Cardiac muscle cell (in vitro differentiated cells and primary cell): ENCODE measurements at places on chromosomes 2 and 18.

DNA sequence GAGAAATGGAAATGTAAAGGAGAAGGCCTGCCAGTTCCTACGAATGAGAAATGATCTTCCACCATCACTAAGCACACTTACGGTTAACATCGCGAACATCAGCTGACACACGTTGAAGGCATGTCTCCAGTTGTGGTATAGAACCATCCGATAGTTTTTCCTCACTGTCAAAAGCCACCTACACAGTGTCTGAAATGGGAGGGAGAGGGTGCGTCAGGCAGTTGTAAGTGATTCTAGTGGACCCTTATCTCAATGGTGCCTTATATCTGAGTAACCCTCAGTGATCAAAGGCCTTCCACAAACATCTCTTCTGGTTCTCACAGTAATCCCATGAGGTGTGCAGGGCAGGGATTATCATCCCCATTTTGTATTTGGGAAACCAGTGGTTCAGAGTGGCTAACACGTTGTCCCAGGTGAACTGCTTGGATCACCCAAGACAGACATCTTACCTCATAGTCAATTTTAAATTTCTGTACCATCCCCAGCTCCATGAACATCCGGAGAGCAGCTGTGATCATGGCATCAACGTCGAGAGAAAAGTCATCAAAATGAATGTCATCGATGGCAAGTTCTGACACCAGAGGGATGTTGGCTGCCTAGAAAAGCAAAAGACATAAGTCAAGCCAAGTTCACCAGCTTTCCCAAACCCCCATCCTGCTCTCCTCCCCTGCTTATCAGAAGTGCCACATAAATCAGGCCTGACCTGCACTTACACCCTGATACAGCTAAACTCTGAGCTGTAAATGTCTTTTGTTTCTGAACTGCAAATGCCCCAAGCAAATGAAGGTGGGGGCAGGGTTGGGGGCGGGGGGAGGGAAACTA is 335.2 kb downstream of the AGPS start:
- no peak for DNase-seq

GRCh38 chr2:25032094-25032493 is 9.8 kb upstream of the EFR3B start:
- DNase-seq, result no peak

- DNase-seq, result no peak
Measured at GRCh38 chr2:233267516-233268245, 16.2 kb downstream of the ATG16L1 start.

- no peak for DNase-seq
Measured at GRCh38 chr2:170695521-170696410, 19.4 kb upstream of the SP5 start.

DNA sequence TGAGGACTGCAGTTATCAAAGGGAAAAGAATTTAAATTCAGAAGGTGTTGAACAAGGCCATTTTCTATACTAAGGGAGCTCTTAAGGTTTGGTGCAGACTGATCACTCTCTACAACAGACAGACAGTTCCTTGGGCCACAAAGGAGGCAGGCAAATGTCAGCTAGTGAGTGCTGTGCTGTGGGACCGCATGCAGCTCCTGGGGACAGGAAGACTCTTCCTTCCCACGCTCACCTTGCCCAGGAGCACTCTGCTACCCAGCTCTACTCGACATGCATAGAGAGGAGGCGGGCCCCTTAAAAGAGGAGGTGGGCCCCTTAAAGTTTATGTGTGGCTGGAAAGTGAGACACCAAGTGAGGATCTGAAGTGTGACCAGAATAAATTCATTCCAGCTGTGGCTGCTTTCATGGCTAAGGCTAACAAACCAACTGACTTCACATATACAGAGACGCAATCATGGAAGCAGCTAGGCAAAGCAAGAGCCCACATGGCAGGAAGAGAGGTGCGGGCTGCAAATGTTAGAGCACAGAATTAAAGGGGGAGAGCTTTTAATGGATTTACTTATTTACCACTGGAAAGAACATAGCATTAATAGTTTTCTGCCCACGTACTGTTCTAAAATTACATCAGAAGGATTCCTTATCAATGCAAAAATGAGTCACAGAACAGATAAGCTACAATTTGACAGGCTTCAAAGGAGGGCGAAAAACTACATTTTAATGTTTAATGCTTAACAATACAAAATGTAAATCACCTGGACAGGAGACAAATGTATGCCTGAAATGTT is 101.4 kb upstream of the RNU4ATAC start:
- no peak for DNase-seq

- no peak for DNase-seq
Measured at GRCh38 chr2:126707941-126708340, 52.0 kb downstream of the GYPC start.

DNA sequence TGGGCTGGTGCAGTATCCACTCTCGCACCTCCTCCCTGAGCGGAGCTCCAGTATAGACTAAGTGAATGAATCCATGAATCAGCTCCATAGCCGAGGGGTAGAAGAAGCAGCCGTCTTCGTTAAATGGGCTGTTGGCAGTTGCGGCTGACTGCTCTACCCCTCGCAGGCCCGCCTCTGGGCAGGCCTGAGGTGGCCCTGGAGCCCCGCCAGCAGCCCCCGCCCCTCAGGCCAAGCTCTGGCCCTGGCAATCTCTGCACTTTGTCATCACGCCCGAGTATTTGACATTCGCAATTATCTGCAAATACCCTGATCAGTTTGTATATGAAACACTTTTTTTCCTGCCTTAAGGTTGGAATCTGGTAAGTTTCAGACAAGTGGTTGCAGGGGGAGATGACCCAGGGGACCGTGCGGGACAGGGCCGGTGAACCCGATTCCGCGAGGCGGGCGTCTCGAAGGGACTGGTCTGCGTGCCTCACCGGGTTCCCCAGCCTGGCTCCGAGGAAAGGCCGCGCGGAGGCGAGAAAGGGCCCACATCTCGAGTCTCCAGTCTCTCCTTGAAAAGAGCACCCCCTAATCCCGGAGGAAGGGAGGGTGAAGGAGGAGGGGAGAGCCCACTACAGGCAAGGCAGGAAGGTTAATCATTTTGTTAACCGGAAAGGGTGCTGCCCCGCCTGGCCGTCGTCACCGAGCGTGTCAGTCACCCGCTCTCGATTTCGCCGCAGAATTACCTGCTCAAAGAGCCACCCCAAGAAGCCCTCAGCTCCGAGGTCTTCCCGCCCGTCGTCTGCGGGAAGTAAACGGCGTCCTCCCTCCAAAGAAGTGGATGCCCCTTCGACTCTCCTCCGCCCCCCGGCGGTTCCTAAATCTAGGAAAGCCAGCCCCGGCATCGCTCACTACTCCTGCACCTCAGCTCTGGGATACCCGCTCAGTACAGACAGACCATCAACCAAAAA is 11.1 kb upstream of the SATB2 start:
- DNase-seq, result no peak

DNA sequence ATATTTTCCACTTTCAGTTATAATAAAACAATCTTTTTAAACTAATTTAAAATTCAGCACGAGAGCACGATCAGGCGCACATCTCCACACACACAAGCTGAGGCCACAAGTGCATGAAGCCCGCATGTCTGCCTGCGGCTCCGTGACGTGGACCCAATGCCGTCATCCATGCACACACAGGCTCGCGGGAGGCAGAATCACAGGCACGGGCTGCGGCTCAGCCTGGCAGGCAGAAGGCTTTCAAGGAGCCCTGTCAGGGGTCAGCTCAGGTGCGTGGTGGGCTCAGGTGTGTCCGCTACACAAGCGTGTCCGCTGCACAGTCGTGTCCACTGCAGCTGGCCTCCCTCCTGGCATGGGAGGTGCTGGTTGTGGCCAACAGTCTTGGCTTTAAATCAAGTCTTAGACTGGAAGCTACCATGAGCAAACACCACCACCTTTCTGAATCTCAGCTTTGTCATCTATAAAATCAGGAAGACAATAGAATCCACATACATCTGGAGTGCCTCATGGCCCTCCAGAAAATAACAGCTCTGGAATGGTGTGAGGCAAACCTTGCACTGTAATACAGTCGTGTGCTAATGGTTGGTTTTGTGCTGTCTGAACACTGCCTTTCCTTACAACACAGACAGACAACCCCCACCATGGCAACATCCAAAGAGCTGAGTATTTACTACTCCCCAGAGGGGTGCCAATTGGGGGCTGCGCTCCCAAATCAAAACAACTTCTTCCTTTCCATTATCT is 210.1 kb downstream of the NDUFA10 start:
- no peak for DNase-seq

GRCh38 chr2:38466876-38467767 is 90.0 kb upstream of the ATL2 start:
- DNase-seq, result peak; percentile 82

DNA sequence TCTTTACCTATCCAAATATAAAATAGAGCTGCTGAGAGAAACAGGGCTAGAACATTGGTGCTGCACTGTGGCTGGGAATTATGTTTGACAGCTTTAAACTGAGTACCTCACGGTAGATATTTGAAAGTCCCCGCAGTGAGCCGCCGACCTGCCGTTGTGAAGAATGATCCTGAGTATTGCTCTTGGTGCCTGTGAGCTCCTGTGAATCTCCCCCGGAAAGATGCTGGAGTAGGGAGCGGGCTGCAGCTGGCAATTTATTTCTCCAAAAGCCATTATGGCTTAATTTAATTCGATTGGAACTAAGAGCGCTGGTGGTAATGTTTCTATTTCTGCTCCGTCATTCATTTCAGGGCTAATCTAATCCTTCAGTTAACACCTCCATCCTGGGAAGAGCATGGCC is 129.4 kb upstream of the TPO start:
- DNase-seq, result no peak

- DNase-seq, result no peak
Measured at GRCh38 chr18:6714010-6714409, 15.5 kb upstream of the ARHGAP28 start.

DNA sequence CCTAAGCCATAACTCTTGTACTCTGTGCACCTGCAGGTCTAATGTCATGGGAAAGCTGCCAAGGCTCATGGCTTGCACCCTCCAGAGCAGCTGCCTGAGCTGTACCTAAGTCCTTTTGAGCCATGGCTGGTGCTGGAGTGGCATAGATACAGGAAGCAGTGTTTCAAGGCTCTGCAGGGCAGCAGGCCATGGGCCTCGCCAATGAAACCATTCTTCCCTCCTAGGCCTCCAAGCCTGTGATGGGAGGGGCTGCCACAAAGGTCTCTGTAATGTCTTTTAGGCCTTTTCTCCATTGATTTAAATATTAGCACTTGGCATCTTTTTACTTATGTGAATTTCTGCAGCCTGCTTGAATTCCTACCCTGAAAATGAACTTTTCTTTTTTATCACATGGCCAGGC is 108.5 kb downstream of the PTH2R start:
- DNase-seq, result no peak

GRCh38 chr2:171289316-171289715 is 128.6 kb upstream of the TLK1 start:
- no peak for DNase-seq

DNA sequence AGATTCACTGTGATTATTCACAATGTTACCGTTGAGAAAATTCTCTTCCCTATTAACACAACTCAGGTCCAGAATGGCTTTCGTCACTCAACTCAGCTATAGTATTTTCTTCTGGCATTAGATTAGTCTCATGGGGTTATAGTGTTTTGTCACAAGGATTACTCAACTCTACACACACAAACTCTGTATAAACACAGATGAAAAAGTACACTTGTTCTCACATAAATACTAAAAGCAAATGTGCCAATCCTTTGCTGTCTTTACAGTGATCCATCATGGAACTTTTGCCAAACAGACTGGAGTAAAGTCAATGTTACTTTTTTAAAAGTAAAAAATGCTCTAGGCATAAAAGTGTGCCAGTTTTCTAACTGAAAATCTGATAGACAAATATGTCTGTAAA is 267.6 kb downstream of the RBM43 start:
- peak; percentile 50 for DNase-seq

- no peak for DNase-seq
Measured at GRCh38 chr18:63999871-64000270, 30.0 kb downstream of the SERPINB8 start.

- DNase-seq, result no peak
Measured at GRCh38 chr2:225317186-225317585, 82.3 kb upstream of the NYAP2 start.

GRCh38 chr2:184598316-184599053 is at the start of gene ZNF804A:
TSS of gene ZNF804A (plus strand) at chr2:184598529. CDS start at chr2:184598960, 431 bp downstream.
- DNase-seq, result peak; percentile 55

GRCh38 chr18:36330435-36331052 is 33.0 kb downstream of the FHOD3 start:
- DNase-seq, result no peak

- no peak for DNase-seq
Measured at GRCh38 chr2:212912445-212913103, 238.8 kb downstream of the IKZF2 start.

- DNase-seq, result peak; percentile 54
Measured at GRCh38 chr2:167509586-167509985, 621.3 kb downstream of the XIRP2 start.

- DNase-seq, result peak; percentile 87
Measured at GRCh38 chr2:190607014-190607597, 41.8 kb upstream of the NAB1 start.

DNA sequence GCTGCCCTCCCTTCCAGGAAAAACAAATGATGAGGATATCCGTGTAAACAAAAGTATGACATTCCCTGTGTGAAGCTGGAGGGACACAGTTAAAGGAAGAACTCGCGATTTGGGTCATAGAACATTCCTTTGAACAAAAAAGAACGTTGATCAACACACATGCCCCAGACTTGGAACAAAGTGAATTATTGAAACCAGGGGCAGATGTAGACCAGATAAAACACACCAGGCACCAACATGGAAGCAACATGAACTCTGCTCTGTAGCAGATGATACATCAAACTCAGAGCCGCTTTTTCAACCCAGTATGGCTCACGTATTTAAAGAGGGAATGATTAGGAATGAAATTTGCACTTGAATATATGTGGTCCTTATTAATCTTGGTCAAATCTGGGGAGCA is 206.5 kb downstream of the TMEM182 start:
- no peak for DNase-seq

DNA sequence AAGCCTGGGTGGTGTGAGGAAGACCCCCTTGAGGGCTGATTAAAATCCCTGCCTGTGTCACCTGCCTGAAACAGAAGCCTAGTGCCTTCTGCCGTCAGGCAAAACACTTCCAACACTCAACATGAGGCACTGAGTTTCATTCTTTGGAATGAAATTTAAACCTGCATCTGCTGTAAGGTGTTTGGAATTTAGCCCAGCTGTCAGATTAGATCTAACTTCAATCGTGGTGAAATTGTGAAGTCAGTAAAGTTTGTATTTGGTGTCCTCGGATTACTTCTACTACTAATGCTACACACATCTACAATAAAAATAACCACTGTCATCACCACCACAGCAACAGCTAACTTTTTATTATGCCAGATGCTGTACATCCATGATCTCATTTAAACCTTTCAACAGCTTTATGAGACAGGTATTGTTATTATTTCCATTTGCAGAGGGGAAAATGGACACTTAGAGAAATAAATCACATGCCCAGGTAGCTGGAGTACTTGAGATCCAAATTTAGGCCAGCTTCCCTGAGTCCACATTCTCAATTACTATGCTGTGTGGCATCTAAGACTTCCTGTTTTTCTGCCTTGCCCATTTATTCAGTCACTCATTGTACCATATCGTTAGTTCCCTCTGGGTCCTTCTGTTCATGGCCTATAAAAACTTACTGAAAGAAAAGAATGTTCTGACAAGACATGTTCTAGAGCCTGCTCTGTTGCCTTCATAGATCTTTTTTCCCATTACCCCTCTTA is 98.2 kb upstream of the GCFC2 start:
- DNase-seq, result no peak

- peak; percentile 69 for DNase-seq
Measured at GRCh38 chr2:20182241-20182931, 42.5 kb downstream of the SDC1 start.

GRCh38 chr2:238528953-238529781 is 102.4 kb downstream of the ASB1 start:
- peak; percentile 26 for DNase-seq

- no peak for DNase-seq
Measured at GRCh38 chr2:145593280-145593679, 1073.4 kb upstream of the ZEB2 start.

GRCh38 chr2:3631161-3631850 is 26.7 kb upstream of the ALLC start:
- DNase-seq, result no peak
